ENCODE measurements at places on chromosomes 11 and 22.
A peak's percentile ranks its signal among the peaks of the same experiment; 100 is the strongest.

GRCh38 chr11:44030996-44031395 is 16.8 kb upstream of the ACCSL start:
- DNase-seq: no peak

GRCh38 chr11:71483692-71484091 is 30.7 kb downstream of the NADSYN1 start:
- DNase-seq: no peak

GRCh38 chr11:63903884-63904283 is 13.1 kb downstream of the RCOR2 start:
- no peak for DNase-seq

DNA sequence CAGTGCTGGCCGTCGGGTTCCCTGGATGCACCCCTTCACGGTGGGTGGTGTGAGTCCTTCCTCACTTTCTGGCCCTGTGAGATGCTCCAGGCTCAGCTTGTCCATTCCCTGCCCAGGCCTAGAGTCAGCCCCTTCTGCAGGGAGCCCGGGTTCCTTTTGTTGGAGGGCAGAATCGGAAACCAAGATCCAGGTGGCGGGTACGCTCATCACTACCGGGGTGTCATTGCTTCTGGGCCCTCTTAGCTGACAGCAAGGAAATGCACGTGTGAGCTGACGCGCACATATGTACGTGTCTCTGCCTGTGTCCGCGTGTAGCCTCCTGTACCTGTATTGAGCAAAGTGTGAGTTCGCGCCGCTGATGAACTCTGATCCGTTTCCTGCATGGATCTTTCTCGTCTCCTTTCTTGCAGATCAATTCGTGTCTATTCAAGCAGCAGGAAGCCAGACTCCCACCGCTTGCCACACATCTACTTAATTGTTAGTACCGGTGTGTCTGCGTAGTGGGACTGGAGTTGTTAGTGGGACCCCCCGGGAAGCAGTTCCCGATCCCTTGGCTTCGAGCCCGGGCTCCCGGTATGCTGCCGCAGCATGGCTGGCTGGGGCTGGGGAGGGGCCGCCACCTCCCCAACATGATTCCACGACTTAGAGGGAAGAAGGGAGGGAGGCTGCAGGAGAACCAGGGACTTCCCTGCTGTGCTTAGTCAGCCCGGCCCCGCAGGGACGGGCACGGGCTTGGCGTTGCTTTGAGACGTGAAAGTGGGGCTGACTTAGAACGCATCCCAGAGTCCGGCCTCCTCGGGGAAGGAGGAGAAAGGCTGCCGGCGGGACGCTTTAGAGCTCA is 35.9 kb upstream of the GRAMD4 start:
- no peak for DNase-seq

DNA sequence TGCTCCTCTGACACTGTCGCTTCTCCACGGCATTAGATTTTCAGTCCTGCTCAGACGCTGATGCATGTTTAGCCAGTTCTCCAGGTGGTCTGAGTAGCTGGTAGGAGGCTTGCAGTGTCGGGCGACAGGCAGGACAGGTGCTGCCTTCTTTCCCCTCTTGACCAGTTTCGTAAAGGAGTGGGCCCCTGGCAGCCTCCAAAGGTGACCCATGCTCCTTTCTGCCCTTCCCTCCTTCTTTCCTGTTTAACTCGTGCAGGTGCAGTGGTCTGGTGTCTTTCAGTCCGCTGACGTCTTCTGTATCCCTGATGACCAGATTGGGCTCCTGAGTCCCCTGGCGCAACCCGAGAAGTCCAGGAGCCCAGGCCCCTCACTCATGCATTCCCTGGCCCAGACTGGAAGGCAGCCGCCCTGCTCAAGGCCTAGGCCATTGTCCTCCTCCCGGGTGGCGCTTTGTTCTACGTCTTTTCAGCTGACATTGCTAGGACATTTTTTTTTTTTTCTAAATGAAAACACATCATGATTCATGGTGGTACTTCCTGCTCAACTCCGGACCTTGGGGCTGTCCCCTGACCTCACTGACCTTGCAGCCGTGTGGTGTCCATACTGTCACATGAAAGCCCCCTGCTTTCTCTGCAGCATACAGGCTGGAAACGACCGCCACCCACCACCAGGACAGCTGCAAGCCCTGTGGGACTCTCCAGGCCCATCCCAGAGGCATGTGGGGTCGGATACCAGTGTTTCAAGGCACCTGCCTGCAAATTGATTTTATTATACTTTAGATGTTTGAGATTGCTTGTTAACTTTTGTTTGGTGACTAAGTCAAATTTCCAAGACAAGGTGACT is 25.5 kb upstream of the TXNRD2 start:
- DNase-seq: no peak

DNA sequence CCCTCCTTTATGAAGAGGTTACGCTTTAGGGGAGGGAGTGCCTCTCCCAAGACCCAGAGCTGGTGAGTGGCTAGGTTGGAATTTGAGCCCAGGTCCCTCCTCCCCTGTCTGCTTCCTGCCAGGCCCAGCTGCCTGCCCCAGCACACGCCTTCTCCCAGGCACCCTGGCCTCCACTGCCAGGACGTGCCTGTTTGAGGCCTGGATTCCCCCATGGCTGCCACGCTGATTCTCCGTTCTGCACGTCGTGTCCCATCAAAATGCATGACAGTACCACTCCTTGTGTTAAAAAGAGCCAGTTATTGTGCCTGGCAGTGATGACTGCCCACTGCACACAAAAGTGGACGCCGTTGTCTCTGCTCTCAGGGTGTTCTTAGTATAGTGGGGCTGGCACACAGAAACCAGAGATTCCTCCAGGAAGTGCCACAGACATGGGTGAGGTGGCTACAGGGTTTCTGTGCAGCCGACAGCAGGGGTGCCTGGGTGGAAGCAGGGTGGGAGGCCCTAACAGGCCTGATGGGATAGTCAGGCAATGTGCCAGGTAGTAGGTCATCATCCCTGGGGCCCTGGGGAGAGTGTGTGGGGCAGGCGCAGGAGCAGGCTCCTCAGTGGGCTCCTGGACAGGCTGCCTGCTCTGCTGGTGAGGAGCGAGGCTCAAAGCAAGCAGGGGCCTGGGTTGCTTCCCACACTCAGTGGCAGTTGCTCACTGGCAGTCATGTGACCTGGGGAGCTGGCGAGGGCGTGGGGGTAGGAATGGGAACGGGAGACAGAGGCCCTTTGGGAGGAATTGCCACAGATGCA is 24.2 kb downstream of the MED15 start:
- DNase-seq: no peak

DNA sequence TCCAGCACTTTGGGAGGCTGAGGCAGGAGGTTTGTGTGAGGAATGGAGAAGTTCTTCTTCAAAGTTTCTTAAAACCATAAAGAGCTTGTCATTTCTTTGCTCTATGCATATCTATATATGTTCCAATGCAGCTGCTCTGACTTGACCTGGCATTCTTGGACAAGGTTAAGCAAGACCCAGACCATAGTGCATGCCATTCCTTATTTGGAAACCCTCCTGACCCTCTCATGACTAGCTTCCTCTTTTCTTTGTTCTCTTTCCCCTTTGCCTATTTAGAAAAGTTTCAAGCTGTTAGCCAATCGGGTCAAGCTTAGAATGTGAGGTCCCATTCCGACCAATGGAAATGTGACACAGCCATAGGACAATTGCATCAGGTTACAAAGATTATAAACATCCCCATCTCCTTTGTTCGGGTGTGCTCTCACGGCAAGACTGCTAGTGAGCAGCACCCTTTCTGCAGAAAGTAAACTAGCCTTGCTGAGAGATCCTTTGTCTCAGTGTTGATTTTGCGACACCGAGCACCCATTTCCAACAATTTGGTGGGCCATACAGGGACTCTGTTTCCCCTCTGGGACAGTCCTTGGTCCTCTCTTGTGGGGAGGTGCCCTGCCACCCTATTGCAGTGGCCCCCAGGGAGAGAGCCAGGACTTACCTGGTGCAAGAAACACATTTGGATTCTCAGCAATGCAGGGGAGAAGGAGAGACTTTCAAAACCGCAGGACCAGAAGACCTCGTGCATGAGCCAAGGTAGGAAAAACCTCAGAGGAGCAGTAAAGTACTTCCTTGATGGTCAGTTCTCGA is 39.9 kb upstream of the ANO1 start:
- DNase-seq: no peak

DNA sequence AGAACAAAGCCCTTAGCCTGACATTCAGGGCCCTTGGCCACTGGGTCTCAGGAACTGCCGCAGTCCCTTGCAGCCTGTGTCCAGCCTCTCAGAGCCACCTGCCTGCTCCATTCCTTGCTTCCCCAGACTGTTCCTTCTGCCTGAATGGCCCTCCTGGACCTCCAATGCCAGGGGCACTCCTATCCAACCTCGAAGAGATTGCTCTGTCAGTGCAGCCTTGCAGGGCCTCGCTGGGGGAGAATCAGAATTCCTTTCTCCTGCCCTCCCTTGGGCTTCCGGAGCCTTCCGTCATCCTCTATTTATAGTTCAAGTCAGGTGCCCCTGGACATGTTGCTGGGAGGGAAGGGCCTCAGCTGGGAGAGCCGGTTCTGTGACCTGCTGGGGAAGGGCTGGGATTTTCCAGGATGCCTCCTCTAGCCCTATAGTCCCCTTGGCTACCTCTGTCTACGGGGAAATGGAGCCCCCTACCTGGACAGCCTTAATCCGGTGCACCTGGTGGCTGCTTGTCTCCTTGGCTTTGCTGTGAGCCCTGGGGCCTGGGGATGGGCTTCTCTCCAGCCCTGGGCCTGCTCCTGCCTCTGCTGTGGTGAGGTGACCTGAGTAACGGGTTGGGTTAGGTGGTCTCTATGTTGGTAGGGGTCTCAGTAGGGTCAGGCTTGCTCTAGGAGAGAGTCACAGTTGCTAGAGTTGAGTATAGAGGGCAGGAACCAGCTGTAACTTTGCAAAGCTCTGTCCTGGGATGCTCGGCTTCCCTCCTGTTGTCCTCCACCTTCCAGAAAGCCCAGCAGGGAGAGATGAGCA is 45.9 kb upstream of the SYT7 start:
- no peak for DNase-seq

DNA sequence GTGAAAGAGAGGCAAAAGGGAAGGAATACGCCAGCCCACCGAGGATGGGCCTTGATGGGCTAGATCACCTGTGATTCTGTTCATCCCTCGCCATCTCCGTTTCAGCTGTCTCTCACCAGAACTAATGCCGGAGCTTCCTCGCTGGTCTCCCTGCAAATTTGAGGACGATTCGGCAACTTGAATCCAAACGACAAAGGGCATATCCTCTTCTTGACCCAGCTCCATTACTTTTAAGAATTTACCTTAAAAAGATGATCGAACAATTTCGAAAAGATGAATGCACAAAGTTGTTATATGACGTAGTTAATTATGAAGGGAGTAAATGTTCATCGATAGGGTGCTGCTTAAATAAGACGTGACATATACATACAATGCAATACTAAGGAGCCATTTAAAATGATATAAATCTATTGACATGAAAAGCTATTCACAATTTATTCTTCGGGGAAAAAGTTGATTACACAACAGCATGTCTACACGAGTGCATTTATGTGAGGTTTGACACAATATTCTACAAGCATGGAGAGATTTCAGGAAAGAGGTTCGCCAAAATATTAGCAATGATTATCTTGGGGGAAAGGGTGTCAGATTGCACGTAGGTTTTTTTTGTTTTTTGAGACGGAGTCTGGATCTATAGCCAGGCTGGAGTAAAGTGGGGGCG is 937 bp upstream of the FAM168A start:
- no peak for DNase-seq

GRCh38 chr11:118207079-118207478 is 17.7 kb downstream of the JAML start:
- DNase-seq: no peak

DNA sequence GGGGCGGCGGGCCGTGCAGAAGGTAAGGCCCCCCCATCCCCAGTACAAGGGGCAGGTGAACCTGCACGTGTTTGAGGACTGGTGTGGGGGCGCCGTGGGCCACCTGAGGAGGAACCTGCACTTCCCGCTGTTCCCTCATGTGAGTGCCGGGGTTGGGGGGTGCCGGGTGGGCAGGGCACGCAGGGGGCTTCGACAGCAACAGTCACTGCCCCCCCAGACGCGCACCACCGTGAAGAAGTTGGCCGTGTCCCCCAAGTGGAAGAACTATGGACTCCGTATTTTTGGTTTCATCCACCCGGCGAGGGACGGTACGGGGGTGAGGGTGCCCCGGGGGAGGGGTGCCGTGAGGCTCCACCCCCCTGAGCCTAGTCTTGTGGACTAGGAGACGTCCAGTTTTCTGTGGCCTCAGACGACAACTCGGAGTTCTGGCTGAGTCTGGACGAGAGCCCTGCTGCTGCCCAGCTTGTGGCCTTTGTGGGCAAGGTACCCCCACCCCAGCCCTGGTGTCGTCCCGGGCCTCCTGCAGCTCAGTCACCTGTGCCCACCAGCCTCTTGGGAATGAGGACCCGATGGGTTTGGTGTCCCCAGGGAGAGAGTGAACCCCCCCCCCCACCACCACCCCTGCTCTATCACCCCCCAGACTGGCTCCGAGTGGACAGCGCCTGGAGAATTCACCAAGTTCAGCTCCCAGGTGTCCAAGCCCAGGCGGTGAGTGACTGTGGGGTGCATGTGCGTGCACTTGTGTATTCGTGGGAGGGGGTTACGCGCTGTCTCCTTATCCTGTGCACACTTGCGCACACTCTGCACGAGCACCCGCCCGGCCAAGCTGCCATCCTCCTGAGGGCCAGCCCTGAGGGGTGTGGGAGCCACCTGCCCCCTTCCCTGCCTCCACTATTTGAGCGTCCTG is 3.8 kb downstream of the B4GALNT4 start:
- DNase-seq: no peak

DNA sequence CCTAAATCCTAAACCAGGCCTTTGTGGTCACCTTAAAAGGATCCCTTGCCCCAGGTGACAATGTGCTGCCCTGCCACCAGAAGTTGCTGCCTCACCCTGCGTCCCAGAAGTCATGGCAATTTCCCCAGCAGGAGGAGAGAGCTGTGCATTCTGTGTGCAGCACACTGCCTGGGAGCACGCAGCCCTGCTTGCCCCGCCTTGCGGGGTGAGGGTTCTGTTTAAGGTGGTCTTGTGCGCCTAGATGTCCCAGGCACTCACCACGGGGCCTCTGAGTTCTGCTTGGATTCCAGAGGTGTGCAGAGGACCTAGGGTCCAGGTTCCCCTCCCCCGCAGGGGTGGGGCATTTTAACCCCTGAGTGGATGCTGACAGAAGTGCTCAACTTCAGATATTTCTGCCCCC is 95.0 kb downstream of the GRAMD1B start:
- DNase-seq: no peak

- DNase-seq: no peak
These were observed 16.2 kb downstream of the SHISA8 start for GRCh38 chr22:41898645-41899044.

- no peak for DNase-seq
These were observed 102.8 kb downstream of the GGTLC2 start for GRCh38 chr22:22746963-22747933.

DNA sequence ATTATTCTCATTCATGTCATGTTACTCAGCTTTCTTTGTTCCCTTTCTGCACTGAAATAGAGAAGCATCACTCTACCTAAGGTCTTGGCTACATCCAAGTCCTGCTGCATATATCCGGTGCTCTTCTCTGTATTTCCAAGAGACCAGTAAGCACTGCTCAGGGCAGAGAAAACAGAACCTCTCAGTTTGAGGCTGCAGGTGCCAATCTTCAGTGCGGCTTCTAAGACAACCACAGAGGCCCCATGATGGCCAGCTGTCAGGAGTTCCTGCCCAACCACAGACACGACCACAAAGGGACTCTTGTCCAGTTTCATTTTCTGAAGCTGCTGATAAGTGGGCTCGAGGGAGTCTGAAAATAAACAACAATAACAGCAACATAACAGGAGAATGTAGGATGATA is 378.4 kb upstream of the PITPNB start:
- DNase-seq: no peak

- DNase-seq: peak; percentile 68
These were observed 12.3 kb downstream of the SMPD1 start for GRCh38 chr11:6402561-6402981.

All from stimulated activated naive CD8-positive, alpha-beta T cell treated with anti-CD3 and anti-CD28 coated beads, Interleukin-15, Interleukin-2, amounts not matched to agents 100 U/mL and 50 U/mL, for 24 hours (primary cell).